ENCODE measurements at places on chromosomes 3 and 15.
A peak's percentile ranks its signal among the peaks of the same experiment; 100 is the strongest.

DNA sequence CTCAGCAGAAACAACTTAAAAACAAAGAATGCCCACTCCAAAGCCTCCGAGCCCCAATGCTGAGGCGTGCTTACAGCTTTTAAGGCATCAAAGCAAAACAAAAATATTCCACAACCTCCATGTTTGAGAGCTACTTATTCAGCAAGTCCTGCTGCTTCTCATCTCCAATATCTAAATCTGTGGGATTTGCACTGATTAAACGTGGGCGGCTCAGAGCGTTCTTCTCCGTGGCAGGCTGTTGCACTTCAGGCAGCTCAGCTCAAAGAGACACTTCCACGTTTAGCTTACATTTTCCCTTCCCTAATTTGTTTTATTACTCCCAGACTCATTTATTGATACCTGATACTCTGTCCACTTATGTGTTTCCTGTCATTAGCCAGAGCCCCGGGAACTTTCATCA is 282.6 kb upstream of the MCTP2 start:
- no peak for DNase-seq

DNA sequence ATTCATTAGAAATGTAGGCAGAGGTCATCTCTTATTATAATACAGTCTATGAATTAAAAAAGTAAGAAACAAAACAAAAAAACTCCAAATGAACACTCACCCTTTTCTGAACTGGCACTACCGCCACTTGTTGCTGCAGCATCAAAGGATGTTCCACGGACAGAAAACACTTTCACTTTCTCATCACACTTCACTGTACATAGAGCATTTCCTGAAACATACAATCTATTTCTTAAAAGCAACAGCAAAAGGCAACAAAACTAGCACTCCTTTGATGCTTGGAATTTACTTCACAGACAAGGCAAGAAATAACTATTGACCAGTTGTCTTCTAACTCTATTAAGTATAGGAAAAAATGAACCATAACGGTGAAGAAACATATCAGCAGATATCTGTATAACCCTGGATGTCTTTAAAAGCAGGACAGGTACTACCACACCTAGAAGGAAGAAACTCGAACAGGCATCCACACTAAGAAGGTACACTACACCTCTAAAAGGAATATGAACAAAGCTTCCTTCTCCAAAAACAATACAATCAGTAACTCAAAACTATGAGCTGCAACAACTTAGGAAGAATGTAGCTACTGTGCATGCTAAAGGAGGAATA is 24.9 kb downstream of the ETFA start:
- peak; percentile 19 for DNase-seq

- no peak for DNase-seq
These were observed 46.2 kb upstream of the MAGEF1 start for GRCh38 chr3:184758056-184758455.

DNA sequence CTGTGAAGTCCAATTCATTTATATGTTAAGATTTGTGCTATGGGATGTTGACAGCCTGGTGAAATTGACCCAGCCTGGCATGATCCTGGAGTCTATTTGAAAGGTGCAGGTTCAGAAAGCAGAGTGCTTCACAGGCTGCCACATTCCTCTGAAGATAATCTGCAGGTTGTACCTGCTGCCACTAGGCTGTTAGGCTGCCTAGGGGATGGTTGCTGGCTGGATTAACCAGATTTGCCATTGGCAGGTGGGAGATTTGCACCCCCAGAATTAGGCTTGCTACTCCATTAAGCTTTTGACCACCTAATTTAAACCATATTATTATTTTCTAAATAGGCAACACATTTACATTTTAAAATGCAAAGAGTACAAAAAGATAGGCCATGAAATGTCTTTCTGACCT is 85.8 kb upstream of the RASGRP1 start:
- DNase-seq, result no peak

DNA sequence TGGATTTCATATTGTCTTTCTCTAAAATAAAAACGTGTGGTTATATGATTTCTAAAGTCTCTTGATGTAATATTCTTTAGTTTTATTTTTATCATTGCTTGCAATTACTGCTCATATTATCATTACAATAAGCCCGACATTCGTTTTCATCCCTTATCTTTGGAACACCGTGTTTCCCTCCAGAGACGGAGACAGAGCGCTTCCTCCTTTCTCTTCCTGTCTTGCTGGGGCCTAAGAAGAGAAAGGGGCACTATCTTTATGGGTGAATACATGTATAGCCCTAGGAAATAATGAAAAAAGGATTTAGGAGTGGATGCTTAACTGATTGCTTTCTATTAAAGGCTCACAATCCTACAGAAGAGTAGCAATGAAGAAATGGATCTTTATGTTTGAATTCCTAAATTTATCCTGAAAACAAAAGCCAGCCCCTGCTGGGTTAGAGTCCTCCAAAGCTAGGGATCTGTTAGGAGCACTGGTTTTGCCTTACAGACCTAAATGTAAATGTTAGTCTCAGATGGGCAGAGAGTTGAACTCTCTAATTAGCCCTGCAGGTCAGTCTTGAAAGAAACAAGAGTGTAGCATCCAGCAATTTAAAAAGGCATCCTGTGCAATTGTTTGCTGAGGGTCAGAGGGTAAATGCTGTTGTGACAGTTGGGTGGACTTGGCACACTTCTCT is 145.1 kb downstream of the TP63 start:
- no peak for DNase-seq

DNA sequence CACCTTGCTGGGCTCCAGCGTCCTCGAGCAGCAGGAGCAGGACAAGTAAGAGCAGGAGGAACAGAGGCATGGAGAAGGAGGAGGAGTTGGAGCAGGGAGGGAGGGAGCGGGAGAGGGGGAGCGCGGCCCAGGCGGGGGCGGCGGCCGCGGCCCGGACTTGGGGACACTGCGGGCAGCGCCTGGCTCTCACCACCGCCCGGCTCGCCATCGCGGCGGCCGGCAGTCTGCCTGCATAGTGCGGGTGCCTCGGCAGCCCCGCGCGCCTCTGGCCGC is 440 bp downstream of the DCBLD2 start:
- no peak for DNase-seq

GRCh38 chr3:16842272-16843270 is 42.2 kb upstream of the PLCL2 start:
- peak; percentile 74 for DNase-seq

DNA sequence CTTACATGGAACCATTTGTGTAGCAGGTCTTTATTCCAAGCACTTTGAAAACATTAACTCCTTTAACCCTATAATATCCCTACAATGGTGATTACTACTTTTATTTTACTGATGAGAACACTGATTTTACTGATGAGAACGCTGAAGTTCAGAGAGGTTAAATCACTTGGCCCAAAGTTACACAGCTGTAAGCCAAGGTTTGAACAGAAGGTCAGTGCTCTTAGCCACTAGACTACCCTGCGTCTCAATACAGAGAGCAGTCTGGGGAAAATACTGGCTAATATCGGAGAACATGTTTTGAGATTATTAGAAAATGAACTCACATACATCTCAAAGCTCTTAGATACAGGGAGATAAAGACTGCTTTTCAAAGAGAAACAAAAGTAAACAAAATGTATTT is 827.2 kb downstream of the FHIT start:
- DNase-seq, result no peak

DNA sequence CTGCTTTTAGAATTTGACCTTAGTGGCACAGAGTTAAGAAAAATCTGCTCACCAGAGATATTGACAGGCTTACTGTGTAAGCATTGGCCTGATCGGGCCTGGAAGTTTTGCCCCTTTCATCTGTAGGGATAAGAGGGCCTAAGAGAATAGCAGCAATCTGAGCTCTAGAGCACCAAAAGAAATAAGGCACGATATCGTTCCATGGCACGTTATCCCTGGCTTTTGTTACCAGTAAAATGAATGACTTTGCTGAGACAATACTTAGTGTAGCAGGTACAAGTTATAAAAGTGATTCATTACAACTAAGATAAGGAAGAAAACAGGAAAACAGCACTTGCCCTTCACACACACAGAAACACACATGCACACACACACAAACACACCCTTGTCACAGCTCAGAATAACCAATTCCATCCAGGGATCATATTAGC is 5.0 kb downstream of the THBS1 start:
- DNase-seq, result no peak

DNA sequence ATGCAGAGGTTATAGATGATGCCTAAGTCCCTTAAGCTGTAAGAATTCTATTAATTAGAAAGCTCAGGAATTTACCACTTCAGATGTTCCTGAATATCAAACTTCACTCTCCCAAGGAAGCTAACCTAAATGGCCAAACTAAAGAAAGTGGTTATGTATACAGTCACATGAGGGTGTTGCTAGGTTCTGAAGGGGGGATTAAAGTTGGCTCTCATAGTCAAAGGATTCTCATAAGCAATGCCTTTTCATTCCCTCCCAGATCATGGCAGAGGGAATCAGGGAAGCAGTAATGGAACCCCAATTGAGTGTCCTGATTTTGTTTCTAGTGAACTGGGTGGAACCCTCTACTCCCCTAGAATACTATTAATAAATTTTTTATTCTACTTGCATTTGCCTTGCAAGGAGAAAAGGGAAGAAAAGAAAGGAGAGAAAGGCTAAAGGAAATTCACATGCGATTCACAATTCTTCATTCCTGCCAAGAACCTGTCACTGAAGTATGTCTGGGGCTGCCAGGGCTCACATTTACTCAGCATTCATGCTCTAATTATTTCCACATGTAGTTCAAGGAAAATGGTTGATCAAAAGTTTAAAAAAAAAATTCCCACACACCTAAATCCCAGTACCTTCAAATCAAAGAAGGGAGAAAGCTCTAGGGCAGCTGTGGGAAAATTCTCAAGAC is 25.1 kb downstream of the FSTL1 start:
- DNase-seq, result no peak

- DNase-seq, result no peak
These were observed 8.7 kb upstream of the RFX7 start for GRCh38 chr15:56252386-56252785.

GRCh38 chr3:10140996-10141546 is 507 bp upstream of the VHL start:
- no peak for DNase-seq

GRCh38 chr15:40584191-40584590 is 9.9 kb upstream of the KNL1 start:
- DNase-seq, result no peak

DNA sequence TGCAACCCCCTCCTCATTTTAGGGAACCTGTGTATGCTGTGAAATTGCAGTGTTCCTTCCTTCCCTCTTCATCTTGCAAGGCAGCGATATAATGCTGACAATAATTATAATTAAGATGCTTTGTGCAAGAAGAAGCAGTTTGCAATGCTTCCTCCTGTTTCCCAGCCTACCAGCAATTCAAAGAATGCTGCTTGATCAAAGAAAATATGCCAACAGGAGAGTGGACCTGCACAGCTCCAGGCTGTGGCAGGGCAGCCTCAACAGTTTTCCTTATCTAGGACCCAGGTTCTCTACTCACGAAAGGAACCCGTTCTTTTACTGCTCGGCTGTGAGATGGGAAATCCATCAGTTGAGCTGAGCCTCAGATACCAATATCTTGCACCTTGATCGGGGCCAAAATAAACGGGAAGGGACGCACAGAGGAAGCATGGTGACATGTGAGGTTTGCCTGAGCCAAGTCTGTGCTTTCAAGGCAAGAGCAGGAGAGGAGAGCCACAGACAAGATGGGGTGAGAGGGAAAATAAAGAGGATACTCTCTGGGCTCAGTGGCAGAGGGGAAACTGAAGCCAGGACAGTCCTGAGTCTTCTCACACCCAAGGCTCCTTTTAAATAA is 22.6 kb upstream of the LRTM1 start:
- no peak for DNase-seq

DNA sequence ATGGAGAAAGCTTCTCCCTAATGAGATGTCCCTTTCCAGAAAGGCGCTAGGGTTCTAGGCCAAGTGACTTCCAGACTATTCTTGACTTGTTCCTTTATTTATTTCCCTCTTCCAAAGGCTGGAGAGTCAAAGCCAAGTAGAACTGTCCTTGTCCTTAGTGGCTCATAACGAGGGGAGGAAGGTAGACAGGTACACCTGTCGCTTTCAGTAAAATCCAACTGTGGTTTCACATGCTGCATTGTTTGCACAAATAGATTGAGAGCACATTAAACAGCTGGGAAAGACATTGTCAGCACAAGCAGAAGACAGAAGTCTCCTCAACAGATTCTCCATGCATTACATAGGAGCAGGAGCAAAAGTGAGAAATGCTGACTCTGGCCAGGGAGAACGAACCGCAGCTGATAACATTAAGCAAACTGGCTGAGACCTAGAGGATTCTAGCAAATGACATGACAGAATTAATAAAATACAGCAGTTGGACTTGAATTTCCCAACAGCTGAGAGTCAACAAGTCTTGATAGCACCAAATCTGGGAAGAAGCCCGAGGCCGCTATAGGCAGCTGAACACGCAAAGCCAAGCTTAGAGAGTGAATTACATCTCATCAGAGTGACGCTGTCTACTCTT is 227.7 kb downstream of the TLE3 start:
- no peak for DNase-seq

DNA sequence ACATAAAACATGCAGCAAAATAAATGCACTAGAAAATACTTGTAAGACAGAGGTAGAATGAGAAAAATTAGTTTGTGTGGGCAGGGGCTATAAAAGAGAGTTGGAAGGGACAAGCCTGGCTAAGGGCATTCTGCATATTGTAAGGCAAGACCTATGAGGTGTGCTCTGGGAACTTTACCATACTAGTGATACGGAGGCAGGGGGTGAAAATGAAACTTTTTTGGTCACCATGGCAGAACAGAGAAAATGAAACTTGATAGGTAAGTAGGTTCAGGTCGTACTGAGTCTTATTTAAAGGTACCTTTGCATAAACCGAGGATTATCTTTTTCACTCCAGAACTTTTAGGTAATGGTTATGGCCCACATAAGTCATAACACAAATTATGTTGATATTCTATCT is 74.7 kb upstream of the ACKR4 start:
- no peak for DNase-seq

DNA sequence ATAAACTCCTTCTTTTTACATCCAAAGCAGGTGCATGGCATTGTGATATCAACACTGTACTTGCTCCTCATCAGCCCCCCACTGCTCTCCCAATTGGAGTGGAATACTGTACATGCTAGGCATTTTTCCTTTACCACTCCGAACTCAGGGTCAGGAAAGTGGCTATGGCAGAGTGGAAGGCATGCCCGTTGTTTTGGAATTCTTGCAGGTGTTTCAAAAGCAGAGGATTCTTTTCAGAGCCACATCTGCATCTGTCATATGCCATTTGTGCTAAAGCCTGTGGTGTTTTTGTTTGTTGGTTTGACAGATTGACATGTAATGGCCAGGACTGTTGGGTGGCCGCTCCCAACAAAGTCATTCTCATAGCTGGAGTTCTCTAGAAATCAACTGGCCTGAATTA is 41.7 kb downstream of the SOX2 start:
- no peak for DNase-seq

- no peak for DNase-seq
These were observed 8.1 kb downstream of the RAD18 start for GRCh38 chr3:8954938-8955763.

- DNase-seq, result no peak
These were observed 317.7 kb upstream of the TPRG1 start for GRCh38 chr3:188853856-188854771.

DNA sequence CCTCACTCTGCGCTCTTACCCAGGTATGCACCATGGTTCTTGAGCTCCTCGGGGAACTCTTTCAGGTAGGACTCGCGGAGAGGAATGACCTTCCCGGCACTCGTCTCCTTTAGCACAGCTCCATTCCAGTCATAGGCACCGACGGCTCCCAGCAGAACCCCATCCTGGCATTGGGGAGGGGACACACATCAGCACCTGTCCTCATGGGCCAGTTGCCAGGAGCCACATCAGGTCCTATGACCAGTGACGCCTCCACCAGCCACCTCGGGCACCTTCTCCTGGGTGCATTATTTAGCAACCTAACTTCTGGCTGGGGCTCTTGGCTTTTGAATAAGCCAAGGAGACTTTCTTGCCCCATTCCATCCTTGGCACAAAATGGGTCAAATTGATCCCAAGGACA is 61.9 kb downstream of the FEM1B start:
- no peak for DNase-seq

Data from activated naive CD4-positive, alpha-beta T cell treated with Interleukin-2 at 50 U/mL for 16 hours (primary cell).